ENCODE measurements at places on chromosomes 12 and 14.

- DNase-seq, result no peak
Observed at GRCh38 chr12:132610051-132610759, at the start of gene LRCOL1. Gene LRCOL1 (minus strand): TSS chr12:132610582. CDS start chr12:132606251, 4,331 bp downstream.

- DNase-seq, result no peak
Observed at GRCh38 chr12:94309373-94309772, 150.3 kb downstream of the CEP83 start.

DNA sequence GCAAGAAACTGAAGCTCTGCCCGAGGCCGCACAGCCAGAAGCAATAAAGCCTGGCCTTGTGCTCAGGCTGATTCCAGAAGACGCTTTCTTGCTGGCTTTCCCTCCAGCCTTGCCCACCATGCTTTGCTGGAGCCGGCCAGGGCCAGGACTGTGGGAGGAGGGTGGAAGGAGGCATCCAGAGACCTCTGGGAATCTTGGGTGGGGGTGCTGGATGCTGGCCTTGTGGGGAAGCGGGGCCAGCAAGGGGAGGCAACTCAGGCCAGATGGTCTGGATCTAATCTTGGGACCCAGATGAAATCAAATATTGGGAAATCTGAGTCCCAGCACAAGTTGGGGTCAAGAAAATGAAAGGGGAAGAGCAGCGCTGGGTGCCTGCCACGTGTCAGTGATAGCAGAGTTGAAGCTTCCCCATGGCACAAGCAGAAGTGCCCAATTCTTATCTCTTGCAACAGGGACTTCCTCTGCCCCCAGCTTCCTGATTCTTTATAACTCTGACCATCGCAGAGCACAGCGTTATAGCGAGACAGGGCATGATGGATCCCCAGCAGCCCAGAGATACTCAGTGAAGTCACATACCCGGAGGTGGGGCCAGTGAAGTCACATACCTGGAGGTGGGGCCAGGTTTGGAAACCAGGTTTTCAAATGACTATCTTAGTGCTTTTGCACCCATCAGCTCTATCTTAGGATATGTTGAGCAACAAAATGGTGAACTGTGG is 6.4 kb upstream of the RABGGTA start:
- DNase-seq, result no peak

DNA sequence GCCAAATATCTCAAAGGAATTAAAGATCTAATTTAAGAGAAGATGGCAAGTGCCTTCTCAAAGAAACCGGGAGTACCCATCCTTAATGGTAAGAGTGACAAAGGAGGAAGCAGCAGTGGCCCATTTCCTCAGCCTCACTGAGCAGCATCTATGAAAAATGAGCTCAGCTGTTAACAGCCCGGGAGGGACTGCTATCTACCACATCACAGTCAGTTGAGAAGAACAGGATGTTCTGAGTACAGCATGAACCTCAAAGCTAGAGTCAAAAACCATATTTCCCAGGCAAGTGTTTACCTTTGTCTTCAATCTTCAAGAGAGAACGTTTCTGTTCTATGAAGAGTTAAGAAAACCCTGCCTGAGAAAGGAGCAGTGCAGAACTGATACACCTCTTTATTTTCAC is 115.0 kb downstream of the BTG1 start:
- DNase-seq, result peak; percentile 55

DNA sequence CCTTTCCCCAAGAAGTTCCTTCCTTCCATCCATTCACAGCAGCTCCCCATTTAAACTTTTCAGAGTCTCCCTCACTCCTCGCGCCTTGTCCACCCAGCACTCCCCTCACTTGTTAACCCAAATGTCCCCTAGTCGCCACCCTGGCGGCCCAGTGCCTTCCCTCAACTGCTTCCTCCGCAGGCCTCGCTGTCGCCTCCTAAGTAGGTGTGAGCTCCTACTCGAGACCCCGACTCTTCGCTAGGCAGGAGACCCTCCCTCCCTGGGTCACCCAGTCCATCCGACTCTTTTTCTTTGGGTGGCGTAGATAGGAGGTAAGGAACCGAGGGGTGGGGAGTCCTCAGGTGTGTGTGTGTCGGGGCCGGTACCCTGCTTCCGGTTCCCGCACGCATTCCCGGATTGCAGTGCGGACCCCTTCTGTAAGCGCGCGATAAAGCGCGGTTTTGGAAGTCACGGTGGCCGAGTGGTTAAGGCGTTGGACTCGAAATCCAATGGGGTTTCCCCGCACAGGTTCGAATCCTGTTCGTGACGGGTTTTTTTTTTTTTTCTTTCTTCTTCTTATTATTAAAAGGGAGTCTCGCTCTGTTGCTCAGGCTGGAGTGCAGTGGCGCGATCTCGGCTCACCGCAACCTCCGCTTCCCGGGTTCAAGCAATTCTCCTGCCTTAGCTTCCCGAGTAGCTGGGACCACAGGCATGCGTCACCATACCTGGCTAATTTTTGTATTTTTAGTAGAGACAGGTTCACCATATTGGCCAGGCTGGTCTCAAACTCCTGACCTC is 823 bp upstream of the SMARCC2 start:
- peak; percentile 62 for DNase-seq

DNA sequence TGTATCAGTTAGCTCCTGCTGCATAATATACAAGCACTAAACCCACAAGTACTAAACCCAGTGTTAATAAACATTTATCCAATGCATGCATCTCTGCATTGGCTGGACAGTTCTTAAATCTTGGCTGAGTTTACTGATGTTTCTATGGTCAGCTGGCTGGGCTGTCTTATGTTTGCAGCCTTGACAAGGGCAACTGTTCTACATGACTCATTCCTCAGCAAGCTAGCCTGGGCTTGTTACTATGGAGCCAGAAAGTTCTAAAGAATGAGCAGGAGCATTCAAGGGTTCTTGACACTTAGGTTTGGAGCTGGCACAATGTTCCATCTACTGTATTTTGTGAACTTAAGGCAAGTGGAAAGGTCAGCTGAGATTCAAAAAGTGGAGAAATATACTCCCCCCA is 199.1 kb downstream of the GLT1D1 start:
- DNase-seq, result no peak

- no peak for DNase-seq
Observed at GRCh38 chr12:91009319-91009950, 4.7 kb upstream of the EPYC start.

GRCh38 chr12:100797246-100797645 is 2.7 kb downstream of the ANO4 start:
- no peak for DNase-seq

GRCh38 chr12:105040476-105040875 is 43.8 kb downstream of the ALDH1L2 start:
- no peak for DNase-seq

DNA sequence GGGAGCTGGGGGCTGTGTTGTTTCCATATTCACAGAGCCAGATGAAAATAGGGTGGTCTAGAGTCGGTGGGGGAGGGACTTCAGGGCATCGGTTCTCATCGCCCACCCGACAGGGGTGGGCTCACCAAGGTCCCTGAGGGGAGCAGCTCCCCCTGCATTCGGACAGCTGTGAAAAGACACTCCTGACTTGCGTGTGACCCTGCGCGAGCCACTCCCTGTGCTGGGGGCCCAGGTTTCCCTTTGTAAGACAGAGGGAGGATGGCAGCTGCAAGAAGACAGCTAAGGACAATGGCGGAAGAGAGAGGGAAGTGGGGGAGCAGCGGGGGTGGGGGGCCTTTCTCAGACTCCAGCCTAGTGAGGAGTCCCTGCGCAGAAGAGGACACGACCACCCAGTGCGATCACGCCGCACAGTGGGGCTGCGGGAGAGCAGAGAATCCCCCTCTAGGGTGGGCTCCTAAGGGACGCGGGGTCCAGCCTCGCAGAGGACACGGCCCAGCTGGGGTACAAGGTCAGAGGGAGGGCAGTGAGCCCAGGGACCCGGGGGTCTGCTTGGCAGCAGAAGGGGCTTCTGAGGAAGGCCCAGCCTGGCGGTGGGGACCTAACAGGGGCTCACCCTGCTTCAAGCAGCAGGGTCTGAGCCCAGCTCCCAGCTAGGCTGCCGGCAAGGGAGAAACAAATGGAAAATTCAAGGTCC is 326.9 kb upstream of the DIO3 start:
- DNase-seq, result no peak

GRCh38 chr14:103288076-103288766 is 45.8 kb upstream of the EIF5 start:
- DNase-seq, result no peak

- no peak for DNase-seq
Observed at GRCh38 chr12:6533653-6533922, 729 bp upstream of the GAPDH start.

- no peak for DNase-seq
Observed at GRCh38 chr14:89349171-89350008, 67.6 kb downstream of the FOXN3 start.

DNA sequence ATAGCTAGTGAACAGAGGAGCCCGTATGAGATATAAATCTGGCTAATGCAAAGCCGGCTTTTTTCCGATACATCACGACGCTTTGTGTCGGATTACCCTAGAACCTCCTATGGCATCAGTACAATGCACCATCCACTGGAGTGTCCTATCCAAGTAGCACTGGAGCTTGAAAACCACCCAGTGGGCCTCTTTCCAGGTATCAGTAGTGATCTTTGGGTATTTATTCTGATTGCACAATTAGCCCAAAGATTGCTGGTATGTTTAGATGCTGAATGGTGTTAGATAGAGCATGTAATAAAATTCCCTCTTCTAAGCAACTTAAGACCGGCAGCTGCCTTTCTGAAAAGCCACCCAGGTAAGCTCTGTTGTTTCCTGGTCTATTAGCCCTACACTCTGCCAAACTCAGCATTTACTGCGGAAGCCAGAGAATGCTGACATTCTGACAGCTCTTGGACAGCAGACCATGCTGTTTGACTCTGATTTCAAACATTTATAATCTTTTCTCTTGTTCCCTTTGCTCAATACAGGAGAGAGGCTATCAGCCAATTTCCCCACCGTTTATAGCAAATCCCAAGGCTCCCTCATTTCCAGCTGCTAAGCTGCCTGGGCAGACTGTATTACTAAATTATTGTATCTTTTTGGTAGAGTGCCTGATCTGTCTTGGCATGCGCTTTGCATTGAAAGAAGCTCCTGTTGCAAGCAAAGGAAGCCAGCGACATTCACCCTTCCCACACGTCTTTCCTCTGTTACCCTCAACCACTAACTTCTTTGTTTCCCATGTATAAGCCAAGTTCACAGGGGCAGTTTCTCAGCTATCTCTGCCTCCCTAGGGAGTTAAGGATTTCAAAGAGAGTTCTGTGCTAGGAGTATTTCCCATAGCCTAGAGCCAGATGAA is 388.3 kb upstream of the GARIN6 start:
- DNase-seq, result no peak

GRCh38 chr12:74021937-74022336 is 515.7 kb upstream of the ATXN7L3B start:
- DNase-seq, result no peak

DNA sequence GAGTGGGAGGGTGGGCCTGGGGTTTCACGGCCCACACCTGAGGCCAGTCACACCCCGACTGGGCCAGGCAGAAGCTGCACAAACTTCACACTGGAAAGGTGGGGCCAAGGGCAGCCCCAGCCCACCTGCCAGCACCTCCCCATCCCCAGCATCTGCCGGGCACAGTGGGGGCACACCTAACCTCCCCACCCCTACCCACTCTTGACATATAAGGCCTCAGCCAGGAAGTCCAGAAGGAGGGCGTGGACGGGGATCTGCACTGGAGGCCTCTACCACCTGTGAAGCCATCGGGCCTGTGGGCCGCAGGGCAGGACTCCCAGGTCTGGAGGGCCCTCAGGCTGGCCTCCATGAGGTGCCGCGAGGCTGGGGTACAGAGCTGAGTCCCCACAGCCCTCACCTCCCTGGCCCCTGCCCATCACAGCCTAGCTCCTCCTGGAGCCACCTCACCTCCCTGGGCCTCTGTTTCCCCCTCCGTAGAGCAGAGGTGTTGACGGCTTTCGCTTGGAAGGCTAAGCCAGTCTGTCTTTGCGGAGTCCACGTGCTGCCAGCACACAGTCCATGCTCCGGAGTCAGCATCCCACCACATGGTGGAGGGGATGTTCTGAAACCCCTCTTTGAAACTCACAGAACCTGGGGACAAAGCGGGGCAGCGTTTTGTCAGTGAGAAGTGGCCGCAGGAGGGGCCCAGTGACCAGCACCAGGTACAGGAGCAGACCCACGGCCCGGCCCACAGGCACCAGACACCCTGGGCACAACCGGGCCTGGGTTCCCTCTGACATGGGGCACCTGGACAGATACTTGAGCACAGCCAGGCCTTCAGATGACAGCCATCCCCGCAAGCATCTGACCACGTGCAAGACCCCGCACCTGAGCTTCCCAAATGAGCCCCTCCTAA is 38.2 kb upstream of the INF2 start:
- no peak for DNase-seq

GRCh38 chr12:124363353-124363965 is 68.6 kb downstream of the RFLNA start:
- no peak for DNase-seq

GRCh38 chr14:72123755-72124154 is 191.5 kb downstream of the RGS6 start:
- no peak for DNase-seq

DNA sequence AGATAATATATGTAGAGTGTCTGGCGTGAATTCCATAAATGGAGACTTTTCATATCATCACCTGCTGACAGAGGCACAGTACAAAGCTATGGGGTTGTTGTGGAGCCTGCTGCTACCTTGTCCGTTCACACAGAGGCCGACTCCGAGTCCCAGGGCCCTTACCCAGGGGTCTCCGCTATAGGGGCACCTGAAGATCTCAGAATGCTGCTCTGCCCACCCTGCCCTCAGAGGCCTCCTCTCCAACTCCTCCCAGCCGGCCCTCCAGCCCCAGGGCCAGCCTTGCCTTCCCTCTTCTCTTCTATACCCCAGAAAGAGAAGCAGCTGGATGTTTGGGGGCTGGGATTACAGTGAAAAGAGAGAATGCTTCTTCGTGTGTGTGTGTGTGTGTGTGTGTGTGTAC is 21.3 kb downstream of the NCKAP5L start:
- DNase-seq, result no peak

GRCh38 chr14:58815794-58816193 is 178.0 kb downstream of the DACT1 start:
- DNase-seq, result no peak

DNA sequence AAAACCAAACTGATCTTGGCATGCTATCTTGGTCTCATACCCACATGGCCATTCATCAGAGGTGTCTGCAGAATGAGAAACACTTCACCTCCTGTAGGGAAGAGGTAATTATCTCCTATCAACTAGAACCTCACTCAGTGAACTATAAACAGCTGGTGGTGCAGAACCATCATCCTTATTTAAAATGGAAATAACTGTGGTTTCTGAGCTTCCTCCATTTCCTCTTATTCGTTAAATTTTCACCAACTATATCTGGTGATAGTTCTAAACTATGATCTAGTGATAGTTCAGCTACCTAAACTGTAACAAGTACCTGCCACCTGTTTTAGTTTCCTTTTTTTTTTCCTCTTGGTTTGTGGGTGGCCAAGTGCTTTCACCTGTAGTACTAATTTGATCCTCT is 218.5 kb downstream of the FUT8 start:
- no peak for DNase-seq

GRCh38 chr14:72644758-72645489 is 249.0 kb downstream of the DPF3 start:
- DNase-seq, result no peak

DNA sequence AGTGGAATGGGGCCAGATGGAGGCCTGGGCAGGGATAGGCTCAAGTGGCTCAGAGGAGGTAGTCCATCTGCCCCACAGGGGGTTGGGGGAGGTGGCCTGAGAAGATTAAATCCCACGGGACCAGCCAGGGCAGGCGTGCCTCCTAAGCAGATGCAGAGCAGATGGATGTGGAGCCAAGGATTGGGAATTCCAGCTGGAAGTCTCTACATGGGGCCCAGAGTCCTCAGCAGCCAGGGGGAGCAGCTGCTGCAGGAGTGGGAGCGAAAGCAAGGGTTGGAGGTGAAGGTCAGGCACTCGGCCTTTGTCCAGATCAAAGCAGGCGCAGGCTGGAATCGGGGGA is 42.4 kb upstream of the VRK1 start:
- DNase-seq, result no peak

Measured in activated gamma-delta T cell treated with Interleukin-2 at 50 U/mL for 16 hours (primary cell).